Memory B cell (primary cell): ENCODE measurements at places on chromosomes 2 and 18.

DNA sequence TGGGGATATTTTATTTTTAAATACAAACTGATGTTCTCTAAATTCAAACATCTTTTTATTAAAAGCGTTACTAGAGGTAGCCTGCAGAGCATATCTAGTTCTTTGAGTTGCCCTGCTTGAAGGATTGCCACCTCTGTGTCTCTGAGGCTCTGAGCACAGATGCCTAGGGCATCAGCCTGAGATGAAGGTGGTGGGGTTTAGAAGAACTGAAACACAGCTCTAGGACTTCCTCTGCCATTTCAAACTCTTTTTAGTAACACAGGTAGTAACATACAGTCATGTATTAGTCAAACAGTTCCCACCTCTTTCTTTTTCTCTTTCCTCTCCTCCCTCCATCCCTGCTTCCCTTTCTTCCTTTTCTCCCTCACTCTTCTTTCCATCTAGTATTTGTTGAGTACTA, 57.6 kb downstream of the TTC21B start:
- H3K4me1 ChIP-seq = peaks cover 10% of the 10 kb centered on the region
- H3K27me3 ChIP-seq = no peaks in the 10 kb centered on the region
- no peak overlapping the region for H3K4me3 ChIP-seq
- H3K27ac ChIP-seq = peak overlapping the region; percentile 46
- no peak for DNase-seq

- no peaks in the 10 kb centered on the region for H3K36me3 ChIP-seq
- H3K4me3 ChIP-seq = no peak overlapping the region
- peaks cover 2% of the 10 kb centered on the region for H3K4me1 ChIP-seq
- no peaks in the 10 kb centered on the region for H3K27me3 ChIP-seq
Measured at GRCh38 chr2:164771897-164772296, 69.7 kb downstream of the COBLL1 start.

GRCh38 chr2:118498943-118499342, 348.5 kb downstream of the EN1 start:
- DNase-seq = no peak
- no peak overlapping the region for H3K4me3 ChIP-seq
- no peaks in the 10 kb centered on the region for H3K36me3 ChIP-seq

GRCh38 chr2:7956126-7956689, 725.6 kb upstream of the ID2 start:
- H3K4me3 ChIP-seq = no peak overlapping the region
- H3K27ac ChIP-seq = no peak overlapping the region
- no peaks in the 10 kb centered on the region for H3K36me3 ChIP-seq
- H3K27me3 ChIP-seq = peaks cover 3% of the 10 kb centered on the region
- DNase-seq = no peak
